ENCODE measurements at places on chromosomes 16 and 17.

GRCh38 chr16:73095142-73095820, 47.4 kb upstream of the ZFHX3 start:
- no peak for DNase-seq

DNA sequence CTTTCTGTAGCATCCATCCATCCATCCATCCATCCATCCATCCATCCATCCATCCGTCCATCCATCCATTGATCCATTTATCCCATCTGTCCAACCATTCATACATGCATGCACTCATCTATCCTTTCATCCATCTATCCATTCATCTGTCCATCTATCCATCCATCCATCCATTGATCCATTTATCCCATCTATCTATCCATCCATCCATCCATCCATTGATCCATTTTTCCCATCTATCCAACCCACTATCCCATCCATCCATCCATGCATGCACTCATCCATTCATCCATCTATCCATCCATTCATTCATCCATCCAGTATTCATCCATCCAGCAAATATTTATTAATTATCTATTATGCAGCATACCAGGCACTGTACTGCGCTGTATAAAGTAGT, 34.8 kb downstream of the IRX5 start:
- no peak for DNase-seq

GRCh38 chr16:1884889-1885288, 12.9 kb upstream of the MEIOB start:
- no peak for DNase-seq

- DNase-seq: no peak
These were observed 154.8 kb downstream of the VPS53 start for GRCh38 chr17:559551-560431.

GRCh38 chr17:35791681-35792350, 3.6 kb downstream of the MMP28 start:
- DNase-seq: no peak

GRCh38 chr16:1049113-1049975, 23.2 kb upstream of the SSTR5 start:
- no peak for DNase-seq

GRCh38 chr16:29656688-29657523, 6.1 kb upstream of the SPN start:
- no peak for DNase-seq

DNA sequence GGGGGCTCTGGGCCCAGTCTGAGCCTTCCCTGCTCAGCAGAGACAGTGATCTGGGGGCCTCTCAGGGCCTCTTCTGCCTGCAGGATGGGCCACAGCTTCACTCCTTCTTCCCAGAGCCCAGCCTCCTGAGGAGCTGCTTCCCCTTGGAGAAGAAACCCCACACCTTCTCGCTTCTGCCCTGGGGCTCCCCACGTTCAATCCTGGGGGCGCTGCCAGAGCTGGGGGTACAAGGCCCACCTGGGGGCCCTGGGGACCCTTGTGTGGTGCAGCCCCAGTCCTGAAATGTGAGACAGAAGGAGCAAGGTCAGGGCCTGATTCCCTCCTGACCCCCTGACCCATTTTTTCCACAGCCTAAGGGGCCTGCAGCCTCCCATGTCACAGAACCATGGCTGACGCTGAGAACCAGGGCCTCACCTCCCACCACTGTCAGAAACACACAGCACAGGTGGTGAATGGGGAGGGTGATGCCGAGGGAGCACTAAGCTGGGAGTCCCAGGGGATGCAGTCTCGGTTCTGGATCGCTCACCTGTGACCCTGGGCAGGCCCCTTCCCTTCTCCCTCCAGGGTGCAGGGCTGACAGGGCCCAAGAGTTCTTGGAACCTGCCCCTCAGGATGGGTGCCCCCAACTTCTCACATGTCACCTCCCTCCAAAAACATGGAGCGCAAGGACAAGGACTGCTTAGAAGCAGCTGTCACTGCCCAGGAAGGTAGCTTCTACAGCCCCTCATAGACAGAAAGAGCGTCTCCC, 21.6 kb upstream of the MPO start:
- DNase-seq: no peak

DNA sequence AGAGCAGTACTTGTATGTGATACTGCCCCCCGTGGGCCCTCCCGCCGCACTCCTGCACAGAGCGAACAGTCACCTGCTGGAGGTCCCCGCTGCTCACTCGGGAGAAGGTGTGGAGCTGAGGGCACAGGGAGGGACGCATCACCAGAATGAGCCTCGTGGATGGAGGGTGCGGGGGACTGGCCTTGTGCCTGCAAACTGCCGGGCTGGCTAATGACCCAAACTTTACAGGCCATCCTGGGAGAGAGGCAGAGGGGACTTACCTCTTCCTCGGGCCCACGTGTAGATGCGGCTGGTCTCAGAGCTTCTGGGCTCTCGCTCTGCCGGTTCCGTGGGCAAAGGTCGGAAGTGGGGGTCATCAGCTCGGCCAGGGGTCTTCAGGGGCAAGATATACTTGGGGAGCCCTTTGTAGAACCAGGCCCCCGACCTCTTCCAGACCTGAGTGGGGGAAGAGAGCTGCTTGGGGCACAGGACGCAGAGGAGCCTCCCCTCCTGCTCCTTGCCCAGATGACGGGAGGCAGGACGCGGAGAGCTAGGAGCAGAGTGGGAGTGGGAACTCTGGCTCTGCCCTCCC, 65.5 kb upstream of the DOC2B start:
- DNase-seq: no peak

GRCh38 chr16:78639775-78640174, 540.3 kb downstream of the WWOX start:
- DNase-seq: no peak

DNA sequence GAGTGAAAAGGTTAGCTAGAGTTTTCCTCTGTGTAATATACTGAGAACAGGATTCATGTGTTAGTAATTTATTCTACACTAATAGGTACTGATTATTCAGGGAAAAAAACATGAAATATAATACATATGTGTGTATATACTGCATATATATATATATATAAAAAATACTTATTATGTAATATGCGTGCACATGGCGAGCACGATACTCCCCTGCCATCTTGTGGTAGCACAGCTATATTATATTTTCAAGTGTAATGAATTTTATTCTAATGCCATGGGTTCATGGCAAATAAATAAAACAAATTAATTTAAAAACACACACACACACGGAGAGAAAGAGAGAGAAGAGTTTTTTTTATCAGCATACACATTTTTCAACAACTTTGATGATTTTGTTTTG, 460.6 kb downstream of the KCNJ2 start:
- DNase-seq: no peak

DNA sequence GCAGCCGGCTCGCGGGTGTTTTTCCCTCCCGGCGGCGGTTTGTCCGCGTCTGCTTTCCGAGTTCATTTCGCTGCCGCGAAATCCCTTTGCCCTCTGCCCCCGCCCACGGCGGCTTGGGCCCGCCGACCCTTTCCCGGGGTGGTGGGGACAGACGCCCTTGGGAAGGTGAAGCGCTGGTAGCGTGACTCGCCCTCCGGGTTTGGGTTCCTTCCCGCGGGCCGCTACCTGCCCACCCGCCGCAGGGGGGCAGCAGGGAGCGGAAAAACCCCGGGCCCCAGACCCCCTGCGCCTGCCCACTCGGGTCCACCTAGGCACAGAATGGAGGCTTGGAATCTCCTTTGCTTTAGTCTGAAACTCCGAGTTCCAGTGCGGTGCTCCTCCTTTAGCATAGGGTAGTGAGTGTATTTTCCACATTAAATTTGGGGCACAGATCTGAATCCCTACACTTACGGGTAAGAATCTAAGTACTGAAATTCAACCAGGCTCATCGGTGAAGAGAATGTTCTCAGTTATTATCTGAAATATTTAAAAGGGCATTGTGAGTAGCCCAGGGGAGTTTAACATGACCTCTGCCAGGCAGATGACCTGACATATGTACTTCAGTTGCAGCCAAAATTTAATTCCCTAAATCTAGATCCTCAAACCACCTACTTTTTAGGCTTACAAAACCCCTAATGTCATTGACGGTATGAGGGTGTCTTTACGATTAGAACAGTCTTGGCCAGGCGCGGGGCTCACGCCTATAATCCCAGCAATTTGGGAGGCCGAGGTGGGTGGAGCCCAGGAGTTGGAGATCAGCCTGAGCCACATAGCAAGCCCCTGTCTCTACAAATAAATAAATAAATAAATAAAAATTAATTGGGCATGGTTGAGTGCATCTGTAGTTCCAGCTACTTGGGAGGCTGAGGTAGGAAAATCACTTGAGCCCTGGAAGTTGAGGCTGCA, 1.0 kb downstream of the NME2 start:
- DNase-seq: peak; percentile 74

GRCh38 chr17:146546-146945, 9.2 kb downstream of the SCGB1C2 start:
- DNase-seq: no peak

- no peak for DNase-seq
These were observed 6.7 kb downstream of the DRG2 start for GRCh38 chr17:18094409-18094807.

DNA sequence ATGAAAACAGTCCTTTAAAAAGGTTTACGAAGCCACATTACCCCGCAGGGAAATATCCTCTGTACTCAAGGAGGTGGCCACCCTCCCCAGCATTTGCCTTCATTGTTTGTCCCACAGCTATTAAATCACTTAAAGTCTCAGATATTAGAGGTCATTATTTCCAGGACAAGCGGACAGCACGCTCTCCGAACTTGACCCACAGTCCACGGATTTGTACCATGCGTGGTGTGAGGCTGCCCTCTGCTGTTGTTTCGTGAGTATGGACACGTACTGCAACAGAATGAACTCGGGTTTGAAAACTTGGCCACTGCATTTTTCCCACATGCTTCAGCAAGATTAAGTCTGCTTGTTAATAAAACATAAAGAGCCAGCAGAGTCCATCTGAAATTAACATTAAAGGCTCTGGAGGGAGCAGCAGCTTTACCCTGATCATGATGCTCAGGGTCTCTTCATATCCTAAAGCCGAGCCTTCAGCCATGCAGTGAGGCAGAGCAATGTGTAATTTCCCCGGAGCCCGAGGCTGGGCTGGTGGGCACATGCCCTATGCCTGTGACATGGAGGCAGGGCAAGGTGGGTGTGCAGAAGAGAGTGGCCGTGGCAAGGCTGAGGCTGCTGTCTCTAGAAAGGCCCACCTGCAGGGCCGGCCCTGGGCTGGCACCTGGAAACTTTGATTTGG, 19.7 kb downstream of the MEAK7 start:
- no peak for DNase-seq

DNA sequence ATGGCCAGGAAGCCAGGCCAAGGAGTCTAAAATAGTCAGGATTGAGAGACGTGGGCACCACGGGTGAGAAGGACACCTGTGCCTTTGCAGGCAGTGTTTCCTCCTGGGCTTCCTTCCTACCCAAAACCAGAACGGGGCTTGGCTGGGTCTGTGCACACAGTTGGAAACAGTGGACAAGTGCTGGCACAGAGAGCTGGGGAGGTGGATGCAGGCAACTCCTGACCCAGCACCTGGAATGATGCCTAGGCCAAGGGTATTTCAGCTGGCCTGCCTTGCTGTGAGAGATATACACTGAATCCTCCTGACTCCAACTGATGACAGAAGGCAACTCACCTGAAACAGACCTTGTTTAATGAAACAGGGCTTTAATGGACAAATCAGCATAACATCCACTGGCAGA, 186.2 kb downstream of the SLC39A11 start:
- no peak for DNase-seq

- peak; percentile 93 for DNase-seq
These were observed 3.5 kb upstream of the TSPOAP1 start for GRCh38 chr17:58331815-58332777.

DNA sequence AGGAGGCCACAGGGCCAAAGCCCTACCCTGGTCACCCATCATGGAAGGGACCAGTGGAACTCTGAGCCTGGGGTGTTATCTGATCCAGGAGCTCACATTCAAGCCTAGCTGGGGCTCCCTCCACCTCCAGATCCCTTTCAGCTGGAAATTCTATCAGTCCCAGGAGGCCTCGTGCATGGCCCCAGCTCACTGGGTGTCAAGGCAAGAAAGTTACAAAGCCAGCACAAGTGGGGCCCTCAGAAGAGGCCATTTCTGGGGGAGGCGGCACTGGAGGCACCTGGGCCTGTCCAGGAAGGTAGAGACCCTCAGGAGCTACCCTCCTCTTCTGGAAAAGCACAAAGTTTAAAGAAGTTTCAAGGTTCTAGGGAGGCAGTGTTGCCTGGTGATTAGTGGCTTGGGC, 4.8 kb downstream of the CA7 start:
- DNase-seq: no peak

DNA sequence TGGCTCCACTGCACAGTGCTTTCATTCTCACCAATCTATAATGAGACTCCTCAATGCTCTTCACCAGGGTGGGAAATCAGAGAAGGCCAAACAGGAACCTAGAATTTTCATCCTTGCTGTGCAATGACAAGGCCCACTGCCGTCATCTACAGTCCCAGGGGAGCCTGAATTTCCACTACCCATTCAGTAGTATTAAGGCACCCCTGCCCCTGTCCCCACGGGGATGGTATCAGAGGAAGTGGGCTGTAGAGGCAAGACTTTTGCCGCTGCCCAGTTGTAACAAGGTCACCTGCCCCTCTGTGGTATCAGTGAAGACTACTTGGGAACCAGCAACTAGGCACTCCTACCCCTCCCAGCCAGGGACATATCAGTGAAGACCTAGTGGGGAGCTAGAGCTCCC, 104.5 kb downstream of the C16orf78 start:
- DNase-seq: no peak

- DNase-seq: no peak
These were observed 18.9 kb downstream of the IKZF3 start for GRCh38 chr17:39845052-39845846.

DNA sequence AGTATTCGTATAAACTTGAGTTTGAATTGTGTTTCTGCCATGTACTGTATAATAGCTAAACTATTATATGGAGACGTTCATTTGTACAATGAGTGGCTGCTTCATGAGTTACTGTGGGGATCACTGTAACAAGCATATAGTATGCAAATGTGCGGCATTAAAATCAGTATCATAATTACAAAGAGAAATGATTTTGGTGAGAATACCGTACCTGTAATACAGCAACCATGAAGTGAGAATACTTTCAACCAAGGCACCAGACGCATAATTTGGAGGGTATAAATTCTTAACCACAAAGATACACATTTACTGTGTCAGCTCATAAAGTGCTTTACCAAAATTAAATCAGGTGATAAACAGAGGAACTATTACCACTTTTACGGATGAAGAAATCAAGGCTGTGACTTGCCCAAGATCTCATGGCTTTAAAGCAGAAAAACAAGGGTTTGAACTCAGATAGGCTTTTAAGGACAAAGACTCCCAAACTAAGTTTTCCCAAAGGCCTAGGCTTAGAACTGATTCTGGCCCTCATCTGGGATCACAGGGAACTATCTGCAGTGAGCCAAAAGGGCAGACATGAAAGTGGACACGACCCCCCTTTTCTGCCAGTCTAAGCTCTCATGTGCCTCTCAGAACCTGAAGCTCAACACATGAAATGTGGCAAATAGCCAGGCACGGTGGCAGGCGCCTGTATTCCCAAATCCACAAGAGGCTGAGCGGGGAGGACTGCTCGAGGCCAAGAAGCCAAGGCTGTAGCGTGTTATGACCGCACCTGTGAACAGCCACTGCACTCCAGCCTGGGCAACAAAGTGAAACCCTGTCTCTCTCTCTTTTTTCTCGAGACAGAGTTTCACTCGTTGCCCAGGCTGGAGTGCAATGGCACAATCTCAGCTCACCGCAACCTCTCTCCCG, 6.4 kb downstream of the RPS15A start:
- no peak for DNase-seq
